HepG2 (cell line): ENCODE measurements at places on chromosomes 12 and 14.

DNA sequence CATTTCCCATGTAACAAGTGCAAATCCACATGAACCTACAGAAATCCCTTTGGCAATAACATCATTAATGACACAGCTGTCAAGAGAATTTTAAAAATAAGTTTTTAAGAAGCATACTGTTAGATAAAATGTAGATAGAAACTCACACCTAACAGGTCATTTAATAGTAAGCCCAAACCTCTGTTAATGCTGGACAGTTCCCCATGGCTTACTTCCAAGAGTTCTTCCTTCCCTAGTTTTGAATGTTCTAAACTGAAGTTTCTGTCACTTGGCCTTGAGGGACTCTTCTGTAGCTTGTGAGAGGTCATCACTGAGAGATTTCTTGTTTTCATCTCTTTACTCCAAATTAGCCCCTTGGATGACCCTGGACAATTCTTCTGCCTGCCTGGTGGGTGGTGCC is 22.7 kb downstream of the OTX2 start:
- DNase-seq: no peak

DNA sequence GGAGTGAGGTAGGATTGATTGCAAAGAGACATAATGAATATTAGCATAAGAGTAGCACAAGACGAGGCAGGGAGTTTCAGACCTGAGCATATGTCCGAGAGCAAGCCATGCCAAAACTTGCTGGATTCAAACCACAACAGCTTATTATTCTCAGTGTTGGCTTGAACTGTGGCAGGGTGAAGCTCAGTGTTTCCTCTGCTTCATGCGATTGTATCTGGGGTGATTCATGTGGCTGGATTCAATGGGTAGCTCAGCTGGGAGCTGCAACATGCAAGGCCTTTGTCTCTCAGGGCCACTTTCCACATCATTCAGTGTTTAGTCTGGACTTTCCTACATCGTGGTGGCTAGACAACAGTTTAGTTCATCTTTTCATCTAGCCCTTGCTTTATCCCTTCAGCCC is 22.1 kb upstream of the E2F7 start:
- DNase-seq: no peak

DNA sequence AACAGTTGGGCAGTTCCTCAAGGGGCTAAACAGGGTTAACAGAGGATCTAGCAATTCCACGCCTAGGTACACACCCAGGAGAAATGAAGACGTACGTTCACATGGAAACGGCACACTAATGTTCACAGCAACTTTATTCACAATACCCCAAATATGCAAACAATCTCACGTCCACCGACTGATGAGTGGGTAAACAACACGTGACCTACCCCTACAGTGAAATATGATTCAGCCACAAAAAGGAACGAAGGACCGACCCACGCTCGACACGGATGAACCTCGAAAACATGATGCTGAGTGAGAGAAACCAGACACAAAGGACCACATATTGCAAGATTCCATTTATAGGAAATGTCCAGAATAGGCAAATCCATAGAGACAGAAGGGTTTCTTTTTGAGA is 112.7 kb downstream of the NCOR2 start:
- DNase-seq: no peak

DNA sequence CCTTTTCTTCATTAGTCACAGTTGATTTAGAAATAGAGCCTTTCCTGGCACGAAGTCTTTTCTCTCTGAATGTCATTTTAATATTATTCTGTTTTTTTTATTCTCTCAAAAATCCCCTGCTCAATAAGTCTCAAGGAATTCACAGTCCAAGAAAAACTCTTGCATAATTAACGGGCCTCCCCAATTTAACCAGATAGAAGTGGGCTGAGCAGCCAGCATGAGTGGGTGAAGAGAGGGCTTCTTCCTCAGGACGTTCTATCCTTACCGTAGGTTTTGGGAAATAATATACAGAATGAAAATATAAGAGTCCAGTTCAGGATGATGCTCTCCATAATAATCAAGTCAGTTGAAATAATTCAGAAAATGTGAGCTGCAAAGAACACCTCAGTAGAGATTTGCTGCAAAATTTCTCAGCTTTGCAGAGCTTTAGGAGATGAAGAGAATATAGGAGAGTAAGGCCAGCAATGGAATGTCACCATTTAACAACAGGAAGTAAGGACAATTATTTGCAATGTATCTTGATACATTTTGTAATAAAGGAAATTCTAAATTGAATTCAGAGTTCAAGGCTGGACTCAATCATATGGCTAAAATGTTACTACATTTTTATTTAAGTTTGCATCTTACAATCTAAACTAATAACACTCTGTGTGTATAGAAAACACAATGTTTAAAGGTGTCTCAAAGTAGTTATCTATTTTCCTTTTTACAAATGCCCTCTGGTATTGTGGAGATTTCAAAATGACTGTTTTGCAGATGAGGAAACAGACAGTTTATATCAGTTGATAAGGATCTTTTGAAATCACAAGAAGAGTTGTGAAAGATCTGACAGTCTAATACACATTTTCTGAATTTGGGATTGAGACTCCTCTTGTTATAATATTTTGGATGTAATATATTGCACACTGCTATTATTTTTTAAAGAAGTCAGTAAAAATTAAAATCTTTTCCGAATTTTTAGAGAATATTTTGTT is 1724.1 kb upstream of the SEL1L start:
- DNase-seq: no peak

- no peak for DNase-seq
Measured at GRCh38 chr14:100202712-100203111, 36.2 kb upstream of the YY1 start.

DNA sequence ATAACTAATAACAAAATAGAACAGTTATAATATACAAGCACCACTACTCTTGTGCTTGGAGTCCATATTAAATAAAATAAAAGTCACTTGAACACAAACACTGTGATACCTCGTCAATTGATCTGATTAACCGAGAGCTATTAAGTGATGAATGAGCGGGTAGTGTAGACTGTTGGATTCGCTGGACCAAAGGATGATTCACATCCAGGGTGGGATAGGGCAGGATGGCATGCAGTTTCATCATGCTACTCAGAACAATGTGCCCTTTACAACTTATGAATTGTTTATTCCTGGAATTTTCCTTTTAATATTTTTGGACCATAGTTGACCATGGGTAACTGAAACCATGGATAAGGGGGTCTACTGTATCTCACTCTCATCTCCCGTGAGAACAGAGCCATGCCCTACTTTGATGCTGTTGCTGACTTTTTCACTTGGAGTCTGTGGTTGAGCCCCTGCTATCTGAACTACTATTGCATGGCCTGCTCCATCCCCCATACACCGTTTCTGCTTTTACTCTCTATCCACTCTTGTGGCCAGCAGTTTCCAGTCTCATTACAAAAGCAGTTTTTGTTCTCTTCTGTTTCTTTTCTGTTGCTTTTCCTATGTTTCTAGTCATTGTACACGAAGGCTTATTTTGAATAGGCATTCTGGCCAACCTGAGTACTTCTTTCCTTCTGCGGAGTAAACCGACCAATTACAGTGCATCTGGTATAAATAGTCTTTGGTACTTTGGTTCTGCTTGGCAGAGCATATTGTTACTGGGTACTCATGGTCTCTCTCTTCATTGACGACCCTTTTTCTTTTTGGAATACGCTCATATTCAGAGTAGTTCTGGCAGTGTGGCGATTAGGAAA is 12.2 kb downstream of the TMTC2 start:
- DNase-seq: no peak

DNA sequence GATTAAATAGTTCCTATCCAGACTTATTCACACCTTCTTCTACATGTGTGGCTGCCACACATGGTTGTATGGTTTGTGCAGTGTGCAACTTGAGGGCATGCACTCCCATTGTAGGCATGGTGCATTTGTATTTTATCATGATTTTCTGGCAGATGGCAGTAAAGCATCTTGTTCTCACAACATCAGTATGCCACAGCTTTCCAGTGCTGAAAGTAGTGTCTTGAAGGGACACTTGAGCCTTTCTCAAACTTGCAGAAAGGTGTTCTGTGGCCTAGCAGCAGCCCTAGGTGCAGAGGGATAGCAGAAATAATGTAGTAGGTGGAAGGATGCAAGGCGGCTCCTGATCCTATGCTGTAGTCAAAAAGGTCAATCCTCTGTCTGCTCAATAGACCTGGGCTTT is 72.9 kb downstream of the LMNTD1 start:
- DNase-seq: no peak

- DNase-seq: no peak
Measured at GRCh38 chr14:89841851-89842250, 112.7 kb downstream of the EFCAB11 start.

DNA sequence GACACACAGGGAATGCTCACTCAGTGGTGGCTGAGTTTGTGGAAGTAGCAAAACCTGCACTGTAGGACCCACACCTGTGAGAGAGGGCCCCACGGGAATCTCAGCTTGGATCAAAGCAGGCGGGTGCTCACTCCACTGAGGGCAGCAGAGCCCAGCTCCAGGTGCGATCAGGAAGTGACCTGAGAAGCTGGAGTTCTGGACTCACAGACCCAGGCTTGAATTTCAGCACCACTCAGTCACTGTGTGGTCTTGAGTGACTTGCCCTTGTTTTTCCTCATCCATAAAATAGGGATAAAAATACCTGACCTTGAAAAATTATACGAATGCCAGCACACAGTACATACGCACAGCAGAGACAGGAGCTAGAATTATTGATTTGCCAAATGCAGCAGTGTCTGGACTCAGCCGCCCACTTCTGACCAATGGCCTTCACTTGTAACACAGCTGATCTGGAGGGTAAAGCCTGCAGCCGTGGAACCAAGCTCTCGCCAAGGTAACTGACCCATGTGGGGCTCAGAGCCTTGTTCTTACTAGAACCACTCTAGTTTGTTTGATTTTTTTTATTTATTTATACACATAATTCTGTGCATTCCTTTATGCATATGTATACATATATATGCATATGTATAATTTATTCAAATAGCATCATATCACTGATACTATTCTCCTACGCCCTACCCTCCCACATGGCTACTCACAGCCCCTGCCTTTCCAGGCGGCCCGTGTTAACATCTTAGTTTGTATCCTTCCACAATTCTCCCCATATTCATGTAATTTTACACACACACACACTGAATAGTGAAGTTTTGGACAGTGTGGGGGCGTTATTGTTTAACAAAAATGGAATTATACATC is 53.9 kb downstream of the DPF3 start:
- DNase-seq: no peak

GRCh38 chr14:95944462-95944861 is 67.8 kb downstream of the TUNAR start:
- no peak for DNase-seq

- DNase-seq: no peak
Measured at GRCh38 chr12:1117371-1117770, 126.3 kb downstream of the ERC1 start.

DNA sequence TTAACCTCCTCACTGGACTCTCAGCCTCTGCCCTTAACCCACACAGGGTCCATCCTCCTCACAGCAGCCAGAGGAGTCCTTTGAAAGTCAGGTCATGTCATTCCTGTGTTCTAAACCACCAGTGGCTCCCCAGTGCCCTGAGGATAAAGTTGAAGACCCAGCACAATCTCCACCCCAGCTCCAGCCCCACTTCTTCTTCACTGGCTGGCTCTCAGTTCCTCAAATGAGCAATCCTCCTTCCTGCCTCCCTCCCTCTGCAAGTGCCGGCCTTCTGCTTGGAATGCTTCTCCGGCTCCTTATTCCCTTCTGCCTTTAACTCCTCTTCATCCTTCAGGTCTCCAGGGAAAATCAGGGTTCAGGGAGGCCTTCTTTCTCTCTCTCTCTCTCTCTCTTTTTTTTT is 32.0 kb upstream of the SPPL3 start:
- no peak for DNase-seq

- DNase-seq: peak; percentile 32
Measured at GRCh38 chr14:67420102-67420739, 8.3 kb upstream of the PLEK2 start.

DNA sequence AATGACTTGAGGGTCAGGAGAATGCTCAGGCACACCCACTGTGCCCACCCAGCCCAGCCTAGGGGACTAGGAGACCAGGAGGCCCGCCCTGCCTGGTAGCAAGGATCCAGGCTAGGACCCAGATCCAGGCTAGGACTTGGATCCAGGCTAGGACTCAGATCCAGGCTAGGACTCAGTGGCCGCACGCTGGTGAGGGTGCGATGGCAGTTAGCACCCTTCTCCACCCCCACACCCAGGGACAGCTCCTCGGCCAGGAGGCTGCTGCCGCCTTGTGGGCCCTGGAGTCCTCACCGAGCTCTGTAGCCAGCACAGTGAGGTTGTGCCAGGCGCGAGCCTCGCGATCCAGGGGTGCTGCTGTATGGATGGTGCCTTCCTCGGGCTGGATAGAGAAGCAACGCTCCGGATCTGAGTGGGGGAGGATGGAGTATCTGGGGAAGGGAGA is 5.1 kb downstream of the CDH24 start:
- DNase-seq: peak; percentile 65

GRCh38 chr12:70648831-70649230 is 11.6 kb upstream of the PTPRB start:
- DNase-seq: no peak

GRCh38 chr12:83082690-83083276 is 396.1 kb downstream of the TMTC2 start:
- DNase-seq: no peak

- DNase-seq: no peak
Measured at GRCh38 chr14:49994951-49995561, 102.2 kb downstream of the ARF6 start.

DNA sequence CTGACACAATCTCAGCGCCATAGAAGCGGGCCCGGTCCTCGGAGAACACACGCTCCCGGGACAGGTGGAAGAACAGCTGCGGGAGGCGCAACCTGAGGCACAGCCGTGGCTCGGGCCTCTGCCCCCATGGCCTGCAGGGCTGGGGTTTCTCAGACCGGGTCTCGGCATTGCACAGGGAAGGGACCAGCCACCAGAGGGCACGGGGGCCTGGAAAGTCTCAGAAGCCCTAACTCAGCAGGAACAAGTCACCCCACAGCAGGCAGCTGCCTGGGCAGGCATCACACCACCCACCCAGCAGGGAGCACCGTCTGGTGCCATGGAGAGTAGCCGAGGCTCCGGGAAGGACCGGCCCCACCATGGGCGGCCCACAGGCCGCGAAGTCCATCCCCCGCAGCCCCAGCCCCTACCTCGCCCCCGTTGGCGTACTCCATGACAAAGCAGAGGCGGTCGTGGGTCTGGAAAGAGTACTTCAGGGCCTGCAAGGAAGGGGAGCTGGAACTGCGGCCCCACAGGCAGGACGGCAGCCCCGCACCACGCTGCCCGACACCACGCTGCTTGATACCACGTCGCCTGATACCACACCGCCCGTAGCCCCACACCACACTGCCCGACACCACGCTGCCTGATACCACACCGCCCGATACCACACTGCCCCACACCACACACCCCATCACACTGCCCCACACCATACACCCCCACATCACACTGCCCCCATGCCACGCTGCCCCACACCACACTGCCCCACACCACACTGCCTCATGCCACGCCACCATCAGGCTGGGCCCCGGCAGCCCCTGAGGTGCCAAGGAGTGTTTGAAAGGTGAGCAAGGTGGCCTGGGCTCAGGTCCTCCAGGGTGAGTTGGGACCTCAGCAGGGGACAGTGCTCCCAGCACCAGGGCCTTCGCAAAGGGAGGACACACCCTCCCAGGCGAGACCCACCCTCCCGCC is 20.8 kb downstream of the SIVA1 start:
- no peak for DNase-seq
